T-helper 17 cell (primary cell): ENCODE measurements at places on chromosomes 11 and 22. TPM values are rescaled to one million over a fixed set of nuclear protein-coding genes. Genes with fewer than 3 reads are reported as not detected.

Gene PPFIBP2
- 26.2 TPM for total RNA-seq

GRCh38 chr11:6321961-6322362 lies 1.7 kb upstream of the CAVIN3 start:
- peaks cover 7% of the 10 kb centered on the region for H3K36me3 ChIP-seq
- peak overlapping the region; percentile 45 for H3K4me3 ChIP-seq
- no peak for DNase-seq
- H3K4me1 ChIP-seq = peaks cover 9% of the 10 kb centered on the region
- no peak overlapping the region for H3K27ac ChIP-seq
- peaks cover 68% of the 10 kb centered on the region for H3K27me3 ChIP-seq

Gene GAB4
- not detected for total RNA-seq

Gene ZMAT5
- 11.8 TPM for total RNA-seq

GRCh38 chr11:117634756-117635603 lies 162.0 kb downstream of the DSCAML1 start:
- DNase-seq = no peak
- H3K4me3 ChIP-seq = no peak overlapping the region
- H3K27ac ChIP-seq = no peak overlapping the region
- peaks cover 3% of the 10 kb centered on the region for H3K4me1 ChIP-seq
- peaks cover 10% of the 10 kb centered on the region for H3K27me3 ChIP-seq
- no peaks in the 10 kb centered on the region for H3K36me3 ChIP-seq
